Lung (tissue), 17 donors: ENCODE measurements at places on chromosomes 5 and 9. TPM values are rescaled to one million over a fixed set of nuclear protein-coding genes. Genes with fewer than 3 reads are reported as not detected.
A peak's percentile ranks its signal among the peaks of the same experiment; 100 is the strongest.

DNA sequence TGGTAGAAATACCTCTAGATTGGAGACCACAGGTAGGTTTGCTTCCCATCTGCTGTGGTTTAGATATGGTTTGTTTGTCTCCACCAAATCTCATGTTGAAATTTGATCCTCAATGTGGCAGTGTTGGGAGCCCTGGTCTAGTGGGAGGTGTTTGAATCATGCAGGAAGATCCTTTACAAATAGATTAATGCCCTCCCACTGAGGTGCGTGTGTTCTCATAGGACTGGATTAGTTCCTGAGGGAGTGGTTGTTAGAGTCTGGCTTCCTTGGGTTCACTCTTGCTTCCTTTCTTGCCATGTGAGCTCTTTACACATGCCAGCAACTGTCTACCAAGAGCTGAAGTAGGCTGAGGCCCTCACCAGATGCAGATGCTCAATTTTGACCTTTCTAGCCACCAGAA lies 391.1 kb upstream of the GRIA1 start:
- H3K4me3 ChIP-seq = no peak overlapping the region
- no peaks in the 10 kb centered on the region for H3K36me3 ChIP-seq
- H3K4me1 ChIP-seq = no peaks in the 10 kb centered on the region

DNA sequence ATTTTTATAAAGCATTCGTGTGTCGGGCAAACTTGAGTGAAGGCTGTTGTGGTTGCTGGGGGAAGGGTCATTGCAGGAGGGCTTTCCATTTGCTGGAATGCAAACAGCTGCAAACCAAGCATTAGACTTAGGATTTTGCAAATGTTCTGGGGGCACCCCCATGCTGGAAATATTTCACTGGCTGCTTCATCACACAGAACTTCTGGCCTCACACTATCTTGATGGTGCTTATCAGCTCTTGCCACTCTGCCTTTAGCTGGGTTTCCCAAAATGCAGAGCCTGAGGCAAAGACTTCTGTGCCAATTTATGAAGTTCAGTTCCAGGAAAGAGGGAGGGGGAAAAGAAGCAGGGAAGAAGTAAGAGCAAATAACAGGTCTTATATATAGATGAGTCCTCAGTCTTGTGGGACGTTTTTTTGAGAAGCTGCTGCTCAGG lies 8.6 kb upstream of the COL15A1 start:
- peaks cover 2% of the 10 kb centered on the region for H3K27me3 ChIP-seq
- H3K27ac ChIP-seq = no peak overlapping the region
- peak; percentile 11 for DNase-seq
- no peak overlapping the region for H3K4me3 ChIP-seq
- no peaks in the 10 kb centered on the region for H3K36me3 ChIP-seq

DNA sequence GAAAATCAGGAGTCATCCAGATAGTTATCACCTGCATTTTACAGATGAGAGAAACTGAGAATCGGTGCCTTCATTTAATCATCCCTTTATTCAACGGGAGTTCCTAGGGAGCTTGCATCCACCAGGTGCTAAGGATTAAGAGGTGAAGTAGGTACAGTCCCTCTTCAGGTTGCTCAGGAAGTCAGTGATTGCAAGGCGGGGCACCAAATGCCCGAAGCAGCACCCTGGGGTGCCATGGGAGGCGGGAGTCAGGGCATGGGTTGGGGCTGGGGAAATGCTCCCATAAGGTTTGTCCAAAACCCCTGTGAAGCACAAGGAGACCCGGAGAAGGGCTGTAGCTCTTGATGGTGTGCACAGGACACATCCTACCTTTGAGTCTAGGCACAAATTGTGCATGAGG lies 98.8 kb upstream of the KLF4 start:
- H3K4me3 ChIP-seq = no peak overlapping the region
- no peaks in the 10 kb centered on the region for H3K4me1 ChIP-seq
- H3K36me3 ChIP-seq = no peaks in the 10 kb centered on the region
- H3K27ac ChIP-seq = peak overlapping the region; percentile 90

- DNase-seq = no peak
- H3K27me3 ChIP-seq = no peaks in the 10 kb centered on the region
- H3K36me3 ChIP-seq = peaks cover 1% of the 10 kb centered on the region
Measured at GRCh38 chr5:53946405-53947100, 363.8 kb downstream of the ARL15 start.

DNA sequence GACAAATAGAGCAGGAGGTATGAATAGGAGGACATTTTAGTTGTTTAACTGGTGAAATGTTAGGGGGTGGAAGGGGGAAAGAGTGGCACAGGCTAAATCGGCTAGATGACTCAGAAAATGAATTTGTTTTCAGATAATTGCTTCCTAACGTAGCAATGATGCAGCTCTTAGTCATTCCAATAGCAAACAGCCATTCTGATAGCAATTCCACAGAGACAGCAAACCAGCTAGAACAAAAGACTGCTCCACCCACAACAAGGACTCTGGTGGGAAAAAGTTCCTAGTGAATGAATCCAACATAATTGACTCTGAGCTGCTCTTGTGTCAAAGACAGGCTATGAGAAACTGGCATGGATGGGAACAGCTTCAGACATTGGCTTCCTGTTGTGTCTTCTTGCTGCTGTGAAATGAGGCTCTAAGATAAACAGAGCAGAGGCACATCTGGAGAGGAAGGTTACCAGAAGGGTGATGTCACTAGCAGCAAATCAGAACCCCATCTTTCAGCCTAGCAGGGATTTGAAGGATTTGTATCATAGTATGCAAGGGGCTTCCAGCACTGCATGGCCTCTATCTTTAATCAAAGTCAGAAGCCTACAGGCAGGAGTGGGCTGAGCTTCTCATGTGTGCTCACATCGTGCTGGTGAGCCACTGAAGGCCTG lies 28.1 kb upstream of the F2RL1 start:
- DNase-seq = peak; percentile 95
- no peaks in the 10 kb centered on the region for H3K36me3 ChIP-seq
- no peaks in the 10 kb centered on the region for H3K27me3 ChIP-seq

DNA sequence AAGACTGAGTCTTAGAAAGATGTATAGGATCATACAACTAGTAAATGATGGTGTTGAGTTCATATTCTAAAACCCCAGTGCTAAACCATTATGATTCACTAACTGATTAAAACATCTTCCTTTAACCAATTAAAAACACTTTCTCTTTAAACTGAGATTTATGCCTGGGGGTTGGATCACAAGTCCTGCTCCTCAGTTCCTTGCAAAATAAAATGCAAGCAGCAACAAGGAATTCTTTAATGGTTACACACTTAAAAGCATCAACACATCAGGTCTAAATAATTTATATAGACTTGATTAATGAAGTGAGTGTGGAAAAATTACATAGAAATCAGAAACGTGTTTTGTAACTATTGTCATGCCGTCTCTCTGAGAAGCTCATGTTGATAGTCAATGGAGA lies 189.2 kb downstream of the TARS1 start:
- H3K27me3 ChIP-seq = no peaks in the 10 kb centered on the region
- no peak overlapping the region for H3K4me3 ChIP-seq
- peaks cover 2% of the 10 kb centered on the region for H3K4me1 ChIP-seq

- no peaks in the 10 kb centered on the region for H3K4me1 ChIP-seq
- peak; percentile 59 for DNase-seq
- no peaks in the 10 kb centered on the region for H3K27me3 ChIP-seq
- H3K4me3 ChIP-seq = no peak overlapping the region
- no peak overlapping the region for H3K27ac ChIP-seq
Measured at GRCh38 chr9:80504601-80505230, 933.0 kb downstream of the TLE4 start.

MYO10 gene
- 40.6 TPM for total RNA-seq

PRRX2 gene
- total RNA-seq = 2.2 TPM

CCNB1 gene
- total RNA-seq = 14.4 TPM

SOHLH1 gene
- total RNA-seq = not detected

SEC16A gene
- total RNA-seq = 44.3 TPM
